Stimulated activated CD8-positive, alpha-beta memory T cell treated with anti-CD3 and anti-CD28 coated beads, Interleukin-7, amount 100 ng/mL, for 24 hours (primary cell): ENCODE measurements at places on chromosomes 2 and 18.

GRCh38 chr2:38945911-38946310 lies 56.2 kb downstream of the ARHGEF33 start:
- DNase-seq = no peak

- DNase-seq = no peak
These were observed 72.3 kb upstream of the RIOK3 start for GRCh38 chr18:23380817-23381216.

- no peak for DNase-seq
These were observed 86.9 kb upstream of the GPC1 start for GRCh38 chr2:240348522-240348921.

- no peak for DNase-seq
These were observed 2.3 kb upstream of the TMEM37 start for GRCh38 chr2:119429225-119429981.

DNA sequence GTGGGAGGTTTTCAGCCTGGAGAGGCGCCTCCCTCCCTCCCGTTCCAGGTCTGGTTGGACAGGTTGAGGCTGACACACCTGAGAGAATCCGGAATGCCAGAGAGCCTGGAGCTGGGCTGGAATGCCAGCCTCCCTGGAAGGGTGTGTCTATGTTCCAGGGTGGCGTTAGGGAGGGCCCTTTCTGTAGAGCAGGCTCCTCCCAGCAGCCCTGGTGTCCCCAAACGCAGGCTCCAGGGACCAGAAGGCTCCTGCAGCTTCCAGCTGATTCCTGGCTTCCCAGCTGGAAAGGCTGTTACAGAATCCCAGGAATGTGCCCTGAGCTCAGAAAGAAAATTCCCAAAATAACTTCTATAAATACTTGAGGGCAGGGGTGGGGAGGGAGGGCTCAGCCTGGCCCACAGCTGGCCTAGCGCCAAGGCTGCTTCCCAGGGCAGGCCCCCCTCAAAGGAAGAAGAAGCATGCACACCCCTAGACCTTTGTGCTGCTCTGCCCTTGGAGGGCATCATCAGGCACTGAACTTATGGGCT lies 85.4 kb downstream of the STPG4 start:
- DNase-seq = no peak

GRCh38 chr18:79216176-79216575 lies 147.0 kb downstream of the ATP9B start:
- no peak for DNase-seq

DNA sequence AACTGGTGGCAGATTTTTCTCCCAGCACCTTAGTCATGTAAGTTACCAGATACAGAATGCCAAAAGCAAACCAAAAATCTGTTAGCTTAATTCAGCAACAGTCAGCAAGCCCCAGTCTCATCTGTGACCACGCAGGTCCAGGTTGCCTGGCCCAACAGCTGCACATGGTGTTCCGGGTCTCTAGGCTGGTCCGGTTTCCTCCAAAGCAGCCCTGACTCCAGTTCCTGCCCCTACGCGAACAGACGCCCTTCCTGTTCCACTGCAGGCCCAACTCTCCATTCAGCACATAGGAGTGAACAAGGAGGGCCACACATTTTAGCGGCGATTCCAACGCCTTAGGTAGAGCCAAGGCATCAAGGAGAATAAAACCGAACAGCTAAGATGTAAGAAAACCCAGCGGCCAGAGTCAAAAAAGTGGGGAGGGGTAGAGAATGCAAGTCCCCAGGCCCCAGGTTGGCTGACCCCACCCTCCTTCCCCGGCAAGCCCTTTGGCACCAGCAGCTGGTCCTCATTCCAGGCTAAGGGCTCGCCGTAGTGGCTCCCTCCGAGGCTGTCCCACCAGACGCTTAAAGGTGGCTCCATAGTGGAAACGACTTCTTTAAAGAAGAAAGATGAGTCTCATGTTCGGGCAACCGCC lies 1.5 kb downstream of the STK25 start:
- DNase-seq = no peak

DNA sequence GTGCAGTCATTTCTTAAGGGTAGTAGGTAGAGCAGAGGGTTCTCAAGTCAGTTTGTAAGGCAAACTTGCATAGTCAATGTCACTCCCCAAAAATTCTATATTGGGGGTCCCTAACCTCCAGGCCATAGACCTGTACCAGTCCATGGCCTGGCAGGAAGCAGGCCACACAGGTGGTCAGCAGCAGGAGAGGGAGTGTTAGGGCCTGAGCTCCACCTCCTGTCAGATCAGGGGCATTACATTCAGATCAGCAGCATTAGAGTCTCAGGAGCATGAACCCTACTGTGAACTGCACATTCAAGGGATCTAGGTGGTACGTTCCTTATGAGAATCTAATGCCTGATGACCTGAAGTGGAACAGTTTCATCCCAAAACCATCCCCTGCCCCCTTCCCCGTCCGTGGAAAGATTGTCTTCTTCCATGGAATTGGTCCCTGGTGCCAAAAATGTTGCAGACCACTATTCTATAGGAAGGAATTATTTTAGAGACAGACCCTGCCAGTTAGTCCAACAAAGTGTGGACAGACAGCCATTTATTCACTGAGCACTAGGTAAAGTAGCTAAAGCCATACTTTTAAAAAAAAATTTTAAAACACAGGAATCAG lies 6.7 kb downstream of the COA5 start:
- DNase-seq = no peak

DNA sequence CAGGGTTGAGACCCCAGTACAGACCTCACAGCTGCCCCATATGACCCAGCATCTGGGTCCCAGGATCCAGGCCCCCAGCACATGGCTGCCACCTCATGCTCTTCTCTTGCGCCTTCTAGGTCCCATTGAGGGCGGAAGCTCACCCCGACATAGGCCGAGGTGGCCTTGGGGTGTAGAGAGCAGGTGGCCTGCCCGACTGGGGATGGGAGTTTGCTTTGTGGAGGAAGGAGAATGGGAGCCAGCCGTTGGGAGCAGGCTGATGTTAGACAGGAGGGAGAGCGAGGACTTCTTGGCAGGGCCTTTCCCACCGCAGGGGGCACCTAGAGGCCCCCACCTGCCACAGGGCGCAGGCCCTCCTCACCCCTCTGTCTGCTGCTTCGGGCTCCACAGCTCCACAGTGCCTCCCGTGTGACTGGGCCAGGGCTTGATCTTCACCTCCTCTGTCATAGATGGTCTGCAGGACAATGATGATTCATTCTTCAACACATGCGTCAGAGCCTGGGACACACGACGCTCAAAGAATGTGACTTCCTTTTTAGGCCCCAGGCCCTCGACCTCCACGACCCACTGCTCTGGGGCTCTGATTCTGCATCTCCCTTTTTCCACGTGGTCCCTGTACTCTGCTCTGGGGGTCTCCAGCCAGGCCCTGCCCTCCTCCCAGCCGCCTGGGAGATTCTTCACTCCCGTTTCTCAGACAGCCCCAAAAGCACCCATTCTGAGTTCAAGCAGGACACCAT lies 86.6 kb upstream of the ODC1 start:
- no peak for DNase-seq

- no peak for DNase-seq
These were observed 1338.0 kb upstream of the ACVR2A start for GRCh38 chr2:146506851-146507250.

DNA sequence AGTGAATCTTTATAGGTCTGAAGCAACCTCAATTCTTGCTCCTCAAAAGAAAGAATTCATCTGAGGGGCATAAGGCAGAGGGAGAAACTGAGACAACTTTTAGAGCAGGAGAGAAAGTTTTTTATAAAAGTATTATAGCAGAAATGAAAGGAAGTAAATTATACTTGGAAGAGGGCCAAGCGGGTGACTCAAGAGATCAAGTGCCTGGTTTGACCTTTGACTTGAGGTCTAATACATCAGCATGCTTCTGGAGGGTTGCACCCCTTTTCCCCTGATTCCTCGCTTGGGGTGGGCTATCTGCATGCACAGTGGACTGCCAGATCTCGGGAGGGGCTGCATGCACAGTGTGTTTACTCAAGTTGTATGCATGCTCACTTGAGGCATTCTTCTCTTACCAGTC lies 268.5 kb upstream of the LRATD1 start:
- DNase-seq = no peak

DNA sequence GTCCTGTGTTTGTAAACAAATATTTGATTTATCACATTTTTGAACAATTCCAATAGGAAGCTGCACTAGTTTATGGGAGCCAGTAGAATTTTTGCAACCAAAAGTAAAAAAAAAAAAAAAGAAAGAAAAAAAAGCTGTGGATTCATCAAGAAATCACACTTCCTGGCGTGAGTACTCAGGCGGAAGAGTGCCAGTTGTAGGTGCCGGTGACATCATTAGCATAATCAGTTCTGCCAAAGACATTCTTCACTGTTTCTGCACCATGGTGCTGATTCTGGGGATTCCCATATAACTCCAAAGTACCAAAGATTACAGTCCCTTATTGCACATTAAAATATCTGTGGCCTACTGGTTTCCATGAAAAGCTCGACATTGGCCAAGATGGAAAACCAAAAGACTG lies 32.8 kb downstream of the RAPGEF4 start:
- DNase-seq = no peak

- no peak for DNase-seq
These were observed 14.2 kb downstream of the NIFK start for GRCh38 chr2:121722479-121722878.

- DNase-seq = no peak
These were observed 440.8 kb upstream of the CDH20 start for GRCh38 chr18:60892441-60892840.
